Forelimb muscle (tissue), 1 donor: ENCODE measurements at places on chromosomes 1 and 21. TPM values are rescaled to one million over a fixed set of nuclear protein-coding genes. Genes with fewer than 3 reads are reported as not detected.
A peak's percentile ranks its signal among the peaks of the same experiment; 100 is the strongest.

Gene ALPL
- polyA plus RNA-seq = 3.0 TPM

GRCh38 chr1:201272799-201273198 lies 10.5 kb upstream of the PKP1 start:
- no peak for DNase-seq

DNA sequence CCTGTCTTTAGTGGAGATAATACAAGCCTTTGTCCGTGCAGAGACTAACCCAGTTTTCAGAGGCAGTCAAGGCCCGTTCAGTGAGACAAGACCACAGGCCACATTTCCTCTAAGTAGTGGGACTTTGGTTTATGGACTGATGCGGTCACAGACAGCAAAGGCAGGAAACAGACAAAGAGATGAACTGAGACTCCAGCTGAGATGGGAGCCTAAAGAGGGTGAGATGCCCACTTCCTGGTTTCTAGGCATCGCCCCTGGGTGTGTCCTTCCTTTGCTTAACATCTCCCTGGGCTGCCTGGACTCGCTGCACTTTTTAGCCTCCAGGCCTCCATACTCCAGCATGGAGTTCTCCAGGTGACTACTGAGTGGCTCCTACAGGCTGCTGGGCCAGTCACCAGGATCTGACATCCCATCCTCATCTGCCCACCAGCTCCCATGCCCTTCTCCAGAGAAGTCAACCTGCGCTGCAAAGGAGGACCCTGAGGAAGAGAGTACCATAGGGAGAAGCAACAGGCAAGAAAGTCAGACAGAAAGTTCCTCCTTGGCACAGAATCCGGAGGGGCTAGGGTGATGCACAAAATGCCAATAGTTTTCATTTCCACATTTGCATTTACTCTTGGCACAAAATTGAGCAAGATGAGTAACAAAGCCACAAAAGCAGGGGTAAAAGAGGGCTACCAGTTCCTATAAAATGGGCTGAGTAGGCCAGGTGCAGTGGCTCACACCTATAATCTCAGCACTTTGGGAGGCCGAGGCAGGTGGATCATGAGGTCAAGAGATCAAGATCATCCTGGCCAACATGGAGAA lies 15.1 kb downstream of the THEMIS2 start:
- DNase-seq = no peak

DNA sequence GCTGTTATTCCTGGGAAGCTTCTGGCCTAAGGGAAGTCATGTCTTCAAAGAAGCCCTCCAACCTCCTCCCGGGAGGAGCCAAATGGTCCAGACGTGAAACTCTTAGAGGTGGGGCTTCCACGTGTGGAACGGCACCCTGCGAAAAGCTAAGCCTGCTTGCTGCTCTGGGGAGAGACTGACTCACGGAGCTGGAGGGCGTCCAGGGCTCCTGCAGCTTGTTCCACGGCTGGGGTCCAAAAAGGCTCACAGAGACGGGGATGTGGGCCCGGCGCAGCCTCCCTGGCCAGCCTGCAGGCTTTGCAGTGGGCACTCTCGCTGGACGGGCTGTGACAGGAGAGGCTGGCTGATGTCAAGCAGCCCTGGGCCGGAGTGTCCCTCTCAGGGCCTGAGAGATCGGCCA lies 105.1 kb downstream of the COLGALT2 start:
- peak; percentile 63 for DNase-seq

Gene LINGO4
- 0.47 TPM for polyA plus RNA-seq

Gene LPAR3
- 0.11 TPM for polyA plus RNA-seq

Gene ASCL5
- polyA plus RNA-seq = 0.32 TPM

DNA sequence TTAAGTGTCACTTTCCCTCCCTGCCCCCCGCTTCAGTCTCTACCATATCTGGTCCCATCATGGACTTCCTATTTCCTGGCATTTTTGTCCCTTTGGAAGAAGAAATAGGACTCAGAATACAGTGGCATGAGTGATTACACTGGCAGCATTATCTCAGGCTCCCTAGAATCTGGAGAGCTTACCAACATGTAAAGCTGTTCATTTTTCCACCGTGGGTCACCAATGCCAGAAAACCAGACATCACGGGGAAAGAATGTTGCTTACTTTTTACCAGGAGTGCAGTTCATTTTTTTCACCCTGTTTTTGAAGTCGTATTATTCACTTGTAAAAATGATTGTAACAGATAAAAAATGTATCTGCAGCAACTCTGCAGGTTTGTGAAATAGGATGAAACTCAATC lies 44.8 kb downstream of the BACH1 start:
- DNase-seq = no peak

GRCh38 chr1:197440715-197441114 lies 172.7 kb downstream of the CRB1 start:
- DNase-seq = no peak

GRCh38 chr1:185825556-185825955 lies 91.4 kb downstream of the HMCN1 start:
- no peak for DNase-seq

Gene MTMR11
- polyA plus RNA-seq = 16.5 TPM

- DNase-seq = no peak
Measured at GRCh38 chr1:50262436-50262835, 153.7 kb downstream of the ELAVL4 start.

DNA sequence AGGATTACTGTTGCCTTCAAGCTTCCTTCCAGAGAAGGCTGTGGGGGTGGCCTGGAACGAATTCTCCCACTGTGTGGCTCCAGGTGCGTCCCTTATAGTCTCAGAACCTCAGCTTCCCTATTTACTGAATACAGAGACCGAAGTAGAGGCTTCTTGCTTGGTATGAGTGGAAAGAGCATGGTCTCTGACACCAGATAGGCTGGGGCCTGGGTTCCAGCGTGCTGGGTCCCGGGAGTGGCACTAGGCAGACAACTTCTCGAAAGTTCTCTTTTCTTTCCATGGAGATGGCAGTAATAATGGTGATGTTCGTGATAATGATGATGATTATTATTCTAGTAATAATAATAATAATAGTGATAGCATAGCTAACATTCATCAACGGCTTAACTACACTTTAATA lies 161.7 kb downstream of the PTPRU start:
- no peak for DNase-seq

Gene LAMTOR2
- polyA plus RNA-seq = 36.3 TPM

DNA sequence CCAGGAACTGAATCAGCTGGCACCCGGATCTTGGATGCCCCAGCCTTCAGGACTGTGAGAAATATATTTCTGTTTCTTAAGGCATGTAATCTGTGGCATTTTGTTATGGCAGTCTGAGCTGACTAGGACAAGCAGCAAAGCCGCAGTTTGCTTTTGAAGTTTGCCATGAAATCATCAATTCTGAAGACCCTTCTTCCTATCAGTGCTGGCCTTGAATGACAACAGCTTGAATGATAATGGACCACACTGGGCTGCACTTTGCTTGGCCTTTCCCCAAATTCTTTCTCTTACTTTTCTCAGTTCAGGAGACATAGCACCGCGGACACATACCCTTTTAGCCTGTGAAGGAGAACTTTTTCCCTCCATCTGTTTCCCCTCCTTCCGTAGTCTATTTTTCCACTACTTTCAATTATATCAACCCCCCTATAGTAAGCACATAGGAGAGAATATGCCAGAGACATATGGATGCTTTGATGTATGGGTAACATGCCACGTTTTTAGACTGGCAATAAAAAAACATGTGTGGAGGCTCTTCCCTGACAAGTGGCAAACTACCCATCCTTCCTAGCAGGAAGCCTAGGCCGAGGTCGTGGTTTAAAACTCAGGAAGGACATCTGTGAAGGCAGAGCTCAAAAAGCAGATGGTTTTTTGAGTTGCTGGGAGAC lies 42.9 kb downstream of the HLX start:
- no peak for DNase-seq

DNA sequence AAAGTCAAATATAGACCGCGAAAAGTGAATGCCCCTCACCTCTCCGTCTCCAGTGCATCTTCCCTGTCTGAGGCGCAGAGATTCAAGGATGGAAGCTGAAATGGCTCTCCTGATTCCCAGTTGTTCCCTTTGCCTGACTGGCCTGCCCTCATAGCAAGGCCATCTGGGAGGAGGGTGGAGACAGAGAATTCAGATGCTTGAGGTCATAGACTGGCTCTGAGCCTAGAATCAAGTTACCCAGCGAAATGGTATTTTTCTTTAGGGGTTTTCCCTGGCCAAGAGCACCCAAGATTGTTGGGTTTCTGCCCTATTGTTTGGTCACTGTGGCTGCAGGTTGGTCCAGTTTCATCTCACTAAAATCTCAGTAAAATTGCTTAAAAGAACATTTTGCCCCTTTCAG lies 7.2 kb downstream of the METTL13 start:
- DNase-seq = no peak

- DNase-seq = no peak
Measured at GRCh38 chr21:35219291-35219690, 170.2 kb upstream of the RUNX1 start.

DNA sequence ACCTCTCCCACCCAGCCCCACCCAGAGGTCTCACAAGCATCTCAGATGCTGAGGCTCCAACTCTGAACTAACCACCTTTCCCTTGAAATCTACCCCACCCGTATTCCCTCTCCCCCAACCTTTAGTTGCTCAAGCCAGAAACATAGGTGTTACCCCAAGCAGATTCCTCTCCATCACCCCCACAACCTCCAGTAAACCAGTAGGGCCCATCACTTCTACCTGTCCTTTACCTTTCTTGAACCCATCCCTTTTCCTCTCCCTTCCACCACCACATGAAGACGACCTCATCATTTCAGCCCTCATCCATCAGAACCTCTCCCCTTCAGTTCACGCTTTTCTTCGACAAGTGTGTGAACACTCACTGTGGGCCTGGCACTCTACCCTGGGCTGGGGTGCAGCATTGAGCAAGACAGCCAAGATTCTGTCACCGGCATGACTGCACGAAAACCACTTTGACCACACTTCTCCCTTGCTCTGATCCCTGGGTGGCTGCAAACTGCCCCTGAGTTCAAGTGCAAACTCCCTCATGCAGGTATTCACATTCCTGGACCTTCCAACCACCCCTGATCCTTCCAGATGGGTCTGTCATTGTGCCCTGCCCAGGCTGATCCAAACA lies 65.5 kb upstream of the LAPTM5 start:
- no peak for DNase-seq

DNA sequence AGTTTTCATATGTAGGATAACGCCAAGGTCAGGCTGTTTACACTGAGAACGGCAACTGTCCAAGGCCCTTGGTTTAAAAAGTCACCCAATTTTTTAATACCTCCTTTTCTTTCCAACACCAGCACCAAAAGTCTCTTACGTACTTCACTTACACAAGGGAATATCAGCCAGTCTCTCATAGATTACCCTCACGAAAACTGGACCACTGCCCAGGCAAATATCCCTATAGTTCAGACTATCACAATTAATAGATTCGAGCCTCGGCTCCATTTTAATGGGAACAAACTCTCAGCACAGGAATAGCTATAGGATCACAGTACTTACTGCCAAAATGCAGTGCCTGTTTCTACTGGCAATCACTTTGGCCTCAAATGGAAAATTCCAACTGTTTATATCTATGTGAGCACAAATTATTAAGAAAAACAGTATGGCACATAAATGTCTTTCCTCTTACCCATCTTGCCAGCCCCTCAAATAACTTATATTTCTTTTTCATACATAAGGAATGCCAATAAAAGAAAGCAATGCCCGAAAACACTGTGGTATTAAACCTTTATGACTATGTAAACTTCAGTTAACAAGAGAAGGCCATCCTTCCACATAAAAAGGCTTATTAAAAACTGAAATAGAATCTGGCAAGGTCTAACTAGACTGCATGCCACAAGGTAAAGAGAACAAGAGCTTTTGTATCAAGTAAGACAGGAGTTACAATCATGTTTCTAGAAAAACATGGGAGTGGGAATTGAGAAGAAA lies 97.8 kb downstream of the SLC45A1 start:
- DNase-seq = no peak

GRCh38 chr1:8441426-8441825 lies 123.5 kb downstream of the SLC45A1 start:
- no peak for DNase-seq

Gene SELL
- polyA plus RNA-seq = 1.6 TPM

- DNase-seq = no peak
Measured at GRCh38 chr1:59475737-59476136, 178.8 kb downstream of the FGGY start.

- DNase-seq = no peak
Measured at GRCh38 chr21:25292396-25292795, 314.9 kb downstream of the MRPL39 start.

- no peak for DNase-seq
Measured at GRCh38 chr1:110508028-110508940, 10.7 kb downstream of the KCNA10 start.

DNA sequence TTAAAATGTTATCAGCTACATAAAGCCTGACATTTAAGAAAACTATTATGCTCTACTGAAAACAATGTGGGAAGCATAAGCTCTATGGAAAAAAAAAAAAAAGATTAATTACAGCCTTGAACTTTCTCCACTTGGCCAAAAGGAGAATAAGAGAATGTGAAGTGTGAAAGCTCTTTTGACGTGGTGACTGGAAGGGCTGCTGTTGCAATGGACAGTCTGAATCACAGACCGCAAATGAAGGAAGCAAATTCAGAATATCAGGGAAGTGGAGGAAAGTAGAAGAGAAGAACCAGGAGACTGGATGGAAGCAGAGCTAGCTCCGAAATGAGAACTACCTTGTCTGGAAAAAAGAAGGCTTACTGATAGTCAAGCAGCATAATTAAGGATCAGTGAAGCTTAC lies 106.8 kb downstream of the AK5 start:
- no peak for DNase-seq

DNA sequence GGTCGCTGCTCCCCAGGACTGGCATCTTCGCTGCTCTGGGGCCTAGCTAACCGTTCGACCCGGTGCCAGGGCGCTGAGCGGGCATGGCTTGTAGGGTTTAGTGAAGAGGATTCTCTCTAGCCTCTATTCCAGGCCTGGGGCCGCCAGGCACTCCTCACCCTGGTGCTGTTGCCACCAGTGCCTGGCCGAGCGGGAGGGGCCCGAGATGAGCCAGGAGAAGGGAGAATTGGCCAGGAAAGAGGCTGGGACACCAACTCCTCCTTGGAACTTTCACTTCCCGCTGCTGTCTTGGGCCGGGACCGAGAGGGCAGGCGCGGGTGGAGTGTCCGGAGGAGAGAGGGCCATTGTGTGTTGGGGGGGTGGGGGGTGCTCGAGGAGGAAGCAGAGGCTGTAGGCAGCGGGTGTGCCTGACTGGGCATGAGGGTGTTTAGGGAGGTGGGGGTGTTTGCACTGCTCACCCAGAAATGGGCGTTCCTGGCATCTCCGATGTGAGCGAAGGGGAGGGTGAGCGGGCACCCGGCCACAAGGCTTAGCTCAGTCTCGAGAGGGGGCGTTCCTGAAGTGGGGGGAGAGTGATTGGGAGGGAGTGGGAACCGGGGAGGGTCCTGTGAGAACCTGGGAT lies 772 bp downstream of the ADAM15 start:
- no peak for DNase-seq
